Progenitor cell of endocrine pancreas (in vitro differentiated cells): ENCODE measurements at places on chromosomes 7 and 10. TPM values are rescaled to one million over a fixed set of nuclear protein-coding genes. Genes with fewer than 3 reads are reported as not detected.

Gene SORBS1
- total RNA-seq, result 25.2 and 30.7 TPM in 2 replicates

GRCh38 chr10:28993861-28994260 is 295.0 kb upstream of the LYZL1 start:
- no peak for DNase-seq
- H3K4me3 ChIP-seq, result no peak overlapping the region
- H3K4me1 ChIP-seq, result peaks cover 14% of the 10 kb centered on the region
- H3K36me3 ChIP-seq, result peaks cover 1% of the 10 kb centered on the region
- no peak overlapping the region for H3K27ac ChIP-seq

Gene LIPK
- total RNA-seq, result not detected in 2 replicates

Gene LRRC18
- not detected in 2 replicates for total RNA-seq

DNA sequence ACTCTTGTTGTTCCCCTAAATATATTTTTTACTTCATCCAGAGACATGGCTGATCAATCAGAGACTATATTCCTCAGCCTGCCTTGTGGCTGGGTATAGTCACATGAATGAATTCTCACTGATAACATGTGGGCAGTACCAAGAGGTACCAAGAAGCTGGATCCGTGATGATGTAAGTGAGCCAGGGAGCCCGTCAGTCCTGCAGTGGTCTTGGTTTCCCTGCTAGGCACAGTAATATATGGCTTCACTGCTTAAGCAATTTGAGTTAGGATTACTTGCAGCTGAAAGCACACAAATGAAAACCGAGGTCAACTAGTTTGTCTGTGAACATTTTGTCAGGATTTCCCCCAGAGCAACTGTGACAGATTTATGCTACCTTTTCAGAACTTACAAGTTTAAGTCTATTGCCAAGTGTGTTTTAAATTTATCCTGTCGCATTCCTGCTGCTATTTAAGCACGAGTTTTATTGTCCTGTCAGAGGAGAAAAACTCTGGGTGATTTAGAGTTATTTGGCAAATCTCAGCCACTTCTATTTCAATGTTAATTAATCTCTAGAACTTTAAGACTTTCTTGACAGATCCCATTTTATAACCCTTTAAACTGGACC is 381.8 kb downstream of the PHF14 start:
- no peaks in the 10 kb centered on the region for H3K4me1 ChIP-seq
- no peak overlapping the region for H3K4me3 ChIP-seq
- no peak for DNase-seq

DNA sequence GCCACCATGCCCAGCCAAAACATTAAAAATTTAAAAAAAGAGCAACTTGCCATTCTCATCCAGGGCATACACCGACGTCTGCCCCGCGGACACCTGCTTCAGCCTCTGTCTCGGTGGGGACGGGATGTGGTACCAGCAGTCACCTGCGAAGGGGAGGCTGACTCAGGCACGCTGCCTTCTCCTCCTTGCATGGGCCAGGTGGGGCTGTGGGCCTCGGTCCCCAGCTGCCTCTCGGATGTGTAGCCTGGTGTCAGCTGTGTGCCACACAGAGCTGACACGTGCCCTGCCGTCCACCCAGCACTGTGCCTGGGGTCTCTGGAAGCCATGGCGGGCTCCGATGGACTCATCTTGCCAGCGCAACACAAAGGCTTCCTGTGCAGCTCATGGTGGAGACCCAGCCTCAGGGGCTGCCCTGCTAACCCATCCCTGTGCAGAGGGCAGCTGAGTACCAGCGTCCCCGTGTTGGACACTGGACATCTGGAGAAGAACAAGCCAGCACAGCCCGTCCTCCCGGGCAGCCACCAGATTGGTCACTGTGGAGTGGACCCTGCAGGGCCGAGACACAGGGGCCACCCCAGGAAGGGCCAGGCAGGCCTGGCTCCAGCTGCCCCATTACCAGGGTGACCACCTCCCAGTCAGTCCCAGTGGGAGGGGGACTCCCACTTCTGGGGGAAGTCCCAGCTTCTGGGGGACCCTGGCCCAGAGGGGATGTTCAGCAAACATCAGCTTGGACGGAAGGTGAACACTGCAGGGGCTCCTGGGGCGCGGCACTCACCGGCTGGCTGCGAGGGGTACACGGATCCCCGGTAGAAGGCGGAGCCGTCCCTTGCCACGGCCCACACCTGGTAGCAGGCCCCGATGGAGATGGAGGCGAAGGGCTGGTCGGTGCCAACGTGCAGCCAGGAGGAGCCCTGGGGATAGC is 10.6 kb downstream of the BHLHA15 start:
- no peak overlapping the region for H3K4me3 ChIP-seq
- H3K36me3 ChIP-seq, result peaks cover 16% of the 10 kb centered on the region
- DNase-seq, result no peak
- H3K4me1 ChIP-seq, result peaks cover 12% of the 10 kb centered on the region

DNA sequence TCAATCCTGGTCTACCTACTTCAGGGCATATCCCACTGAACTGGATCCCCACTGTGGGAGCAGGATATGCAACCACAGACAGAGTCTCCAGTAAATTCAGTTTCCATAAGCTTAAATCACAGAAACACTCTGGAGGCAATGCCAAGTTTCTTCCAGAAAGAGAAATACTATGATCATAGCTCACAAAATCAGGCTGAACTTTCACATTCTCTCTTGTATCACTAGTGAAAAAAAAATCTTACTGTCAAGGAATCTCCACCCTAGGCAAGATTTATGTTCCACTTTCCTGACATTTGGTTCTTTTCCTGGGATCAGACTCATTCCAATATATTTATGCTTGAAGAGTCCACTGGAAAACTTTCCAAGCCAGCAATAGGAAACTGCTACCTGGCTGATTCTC is 749.0 kb downstream of the SUGCT start:
- H3K27ac ChIP-seq, result no peak overlapping the region
- DNase-seq, result no peak
- no peaks in the 10 kb centered on the region for H3K4me1 ChIP-seq
- H3K36me3 ChIP-seq, result no peaks in the 10 kb centered on the region
- no peaks in the 10 kb centered on the region for H3K27me3 ChIP-seq
- no peak overlapping the region for H3K4me3 ChIP-seq

GRCh38 chr10:113631684-113632367 is 32.0 kb downstream of the NRAP start:
- peaks cover 24% of the 10 kb centered on the region for H3K4me1 ChIP-seq
- peak overlapping the region; percentile 8 for H3K4me3 ChIP-seq
- H3K36me3 ChIP-seq, result no peaks in the 10 kb centered on the region
- peaks cover 15% of the 10 kb centered on the region for H3K27me3 ChIP-seq
- DNase-seq, result no peak

- no peak overlapping the region for H3K4me3 ChIP-seq
- H3K4me1 ChIP-seq, result peaks cover 33% of the 10 kb centered on the region
- no peak for DNase-seq
- peak overlapping the region; percentile 98 for H3K27ac ChIP-seq
- H3K36me3 ChIP-seq, result peaks cover 48% of the 10 kb centered on the region
These were observed 27.9 kb downstream of the WIPI2 start for GRCh38 chr7:5217851-5218331.

- H3K4me3 ChIP-seq, result no peak overlapping the region
- peaks cover 6% of the 10 kb centered on the region for H3K27me3 ChIP-seq
- H3K36me3 ChIP-seq, result no peaks in the 10 kb centered on the region
- no peak for DNase-seq
- peaks cover 1% of the 10 kb centered on the region for H3K4me1 ChIP-seq
These were observed 415.1 kb upstream of the FZD8 start for GRCh38 chr10:36057180-36057579.

Gene TRIM73
- total RNA-seq, result 10.2 and 11.3 TPM in 2 replicates

DNA sequence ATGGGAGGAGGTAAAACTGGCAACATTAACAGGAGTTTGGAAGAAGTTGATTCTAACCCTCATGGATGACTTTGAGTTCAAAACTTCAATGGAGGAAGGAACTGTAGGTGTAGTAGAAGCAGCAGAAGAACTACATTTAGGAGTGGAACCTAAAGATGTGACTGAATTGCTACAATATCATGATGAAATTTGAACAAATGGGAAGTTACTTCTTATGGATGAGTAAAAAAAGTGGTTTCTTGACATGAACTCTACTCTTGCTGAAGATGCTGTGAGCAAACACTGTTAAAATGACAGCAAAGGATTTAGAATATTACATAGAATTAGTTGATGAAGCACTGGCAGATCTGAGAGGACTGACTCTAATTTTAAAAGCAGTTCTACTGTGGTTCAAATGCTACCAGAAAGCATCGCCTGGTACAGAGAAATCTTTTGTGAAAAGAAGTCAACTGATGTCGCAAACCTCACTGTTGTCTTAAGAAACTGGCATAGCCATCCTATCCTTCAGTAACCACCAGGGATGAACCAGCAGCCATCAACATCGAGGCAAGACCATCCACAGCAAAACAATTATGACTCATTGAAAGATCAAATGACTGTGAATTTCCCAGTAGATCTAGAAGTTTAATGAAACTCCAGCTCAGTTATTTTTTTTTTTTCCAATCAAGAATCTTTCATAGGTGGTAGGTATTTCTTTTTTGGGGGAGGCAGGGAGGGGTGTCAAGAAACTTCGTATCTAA is 20.8 kb downstream of the BRAF start:
- H3K27ac ChIP-seq, result no peak overlapping the region
- H3K27me3 ChIP-seq, result no peaks in the 10 kb centered on the region
- DNase-seq, result no peak
- H3K4me3 ChIP-seq, result no peak overlapping the region

GRCh38 chr7:5671046-5671445 is 110.4 kb downstream of the RNF216 start:
- no peaks in the 10 kb centered on the region for H3K27me3 ChIP-seq
- peaks cover 4% of the 10 kb centered on the region for H3K36me3 ChIP-seq
- peaks cover 4% of the 10 kb centered on the region for H3K4me1 ChIP-seq
- no peak overlapping the region for H3K27ac ChIP-seq

Gene UTF1
- not detected in 2 replicates for total RNA-seq

DNA sequence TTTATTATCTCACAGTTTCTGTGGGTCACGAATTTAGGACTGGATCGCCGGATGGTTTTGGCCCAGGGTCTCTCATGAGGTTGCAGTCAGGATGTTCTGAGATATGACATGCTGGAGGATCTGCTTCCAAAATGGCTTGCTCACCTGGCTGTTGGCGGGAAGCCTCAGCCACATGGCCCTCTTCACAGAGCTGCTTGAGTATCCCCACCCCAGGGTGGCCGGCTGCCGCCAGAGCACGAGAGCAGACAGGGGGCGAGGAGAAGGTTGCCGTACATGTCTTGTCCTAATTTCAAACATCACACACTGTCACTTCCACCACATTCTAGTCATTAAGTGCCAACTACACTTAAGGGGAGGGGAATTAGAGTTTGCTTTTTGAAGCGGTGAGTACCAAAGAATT is 365.8 kb downstream of the FGFR2 start:
- no peaks in the 10 kb centered on the region for H3K27me3 ChIP-seq
- DNase-seq, result no peak
- no peak overlapping the region for H3K27ac ChIP-seq
- peaks cover 2% of the 10 kb centered on the region for H3K4me1 ChIP-seq
- no peak overlapping the region for H3K4me3 ChIP-seq
- no peaks in the 10 kb centered on the region for H3K36me3 ChIP-seq

Gene RP9
- total RNA-seq, result 26.2 and 27.7 TPM in 2 replicates

GRCh38 chr10:63415640-63416244 is 50.0 kb downstream of the JMJD1C start:
- H3K27ac ChIP-seq, result no peak overlapping the region
- peaks cover 23% of the 10 kb centered on the region for H3K4me1 ChIP-seq
- DNase-seq, result no peak

Gene POLR2J3
- total RNA-seq, result 28.2 and 31.5 TPM in 2 replicates

Gene NME8
- total RNA-seq, result 0.67 and 2.7 TPM in 2 replicates

DNA sequence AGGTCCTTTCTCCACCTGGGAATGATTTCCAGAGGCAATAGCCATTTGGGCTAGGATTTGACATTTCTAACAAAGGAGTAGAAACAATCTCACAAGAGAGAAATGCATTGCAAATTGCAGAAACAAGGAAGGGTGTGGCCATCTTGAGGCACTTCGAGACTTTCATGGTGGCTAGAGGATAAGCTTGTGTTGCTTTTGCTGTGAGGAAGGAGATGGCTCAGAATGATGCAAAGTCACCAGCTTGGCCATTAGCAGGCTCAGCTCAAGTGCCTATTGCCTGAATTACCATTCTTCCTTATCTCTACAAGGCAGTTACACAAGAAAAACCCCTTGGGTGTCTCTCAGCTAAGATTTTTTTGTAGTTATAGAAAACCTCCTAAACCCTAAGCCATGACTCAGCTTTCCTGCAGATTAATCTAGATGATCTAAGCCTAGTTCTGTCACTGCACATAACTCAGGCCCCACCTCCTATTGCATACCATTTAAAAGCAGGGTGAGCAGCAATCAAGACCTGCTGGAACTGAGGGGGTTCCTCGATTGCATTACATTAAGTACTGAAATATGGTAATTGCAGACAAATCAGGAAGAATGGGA is 683.1 kb downstream of the NRG3 start:
- no peak for DNase-seq
- H3K4me3 ChIP-seq, result no peak overlapping the region
- H3K27ac ChIP-seq, result no peak overlapping the region

Gene MMRN2
- total RNA-seq, result 1.5 and 1.6 TPM in 2 replicates

Gene DGKB
- total RNA-seq, result 0.74 and 1.0 TPM in 2 replicates

Gene FGFR2
- total RNA-seq, result 146 and 149 TPM in 2 replicates

DNA sequence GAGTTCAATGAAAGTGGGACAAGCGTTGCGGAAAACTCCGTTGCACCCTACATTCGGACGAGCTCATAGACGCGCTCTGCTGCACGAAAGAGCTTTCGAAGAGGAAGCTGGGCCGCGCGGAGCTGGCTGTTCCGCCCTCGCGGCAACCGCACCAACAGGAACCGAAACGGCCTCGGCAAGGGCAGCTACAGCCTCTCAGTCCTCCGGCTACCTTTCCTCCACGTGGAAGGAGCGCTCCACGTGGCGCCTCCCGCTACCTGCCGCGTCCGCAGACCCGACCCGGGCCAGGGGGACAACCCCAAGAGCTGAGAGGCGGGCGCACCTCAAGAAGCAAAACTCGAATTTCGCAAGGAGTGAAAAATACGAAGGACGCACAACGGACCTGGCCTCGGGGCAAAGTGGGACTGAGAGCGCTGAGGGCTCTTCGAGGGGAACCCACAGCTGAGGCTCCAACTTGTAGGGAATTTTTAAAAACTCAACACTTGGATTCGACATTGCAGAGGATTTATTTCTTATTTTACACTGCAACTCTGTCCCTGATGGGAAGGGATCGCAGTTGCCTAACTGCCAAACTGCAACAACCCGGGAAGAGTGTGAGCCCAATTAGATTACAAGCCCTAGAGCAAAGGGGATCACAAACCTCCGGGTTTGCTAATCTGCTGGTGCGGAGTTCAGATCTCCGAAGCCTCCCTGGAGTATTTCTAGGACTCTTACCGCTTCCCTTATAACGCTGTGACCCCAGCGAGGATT is 1.4 kb downstream of the HPSE2 start:
- peaks cover 97% of the 10 kb centered on the region for H3K27me3 ChIP-seq
- DNase-seq, result peak; percentile 20
- peak overlapping the region; percentile 45 for H3K4me3 ChIP-seq

- H3K4me3 ChIP-seq, result no peak overlapping the region
- H3K4me1 ChIP-seq, result peaks cover 3% of the 10 kb centered on the region
- no peak overlapping the region for H3K27ac ChIP-seq
- no peak for DNase-seq
- H3K36me3 ChIP-seq, result no peaks in the 10 kb centered on the region
- H3K27me3 ChIP-seq, result no peaks in the 10 kb centered on the region
These were observed 108.1 kb upstream of the IGFBP3 start for GRCh38 chr7:46029111-46029704.

GRCh38 chr10:102917962-102918816 is at the start of gene CNNM2:
TSS of gene CNNM2 (plus strand) at chr10:102918294. CDS start at chr10:102918481, 187 bp downstream.
- H3K36me3 ChIP-seq, result peaks cover 1% of the 10 kb centered on the region
- H3K27me3 ChIP-seq, result peaks cover 21% of the 10 kb centered on the region
- peak within 1 kb of the TSS; percentile 98 for H3K27ac ChIP-seq
- H3K4me1 ChIP-seq, result peaks cover 27% of the 10 kb centered on the region
- peak within 1 kb of the TSS; percentile 94 for H3K4me3 ChIP-seq

GRCh38 chr10:71520042-71520441 is 123.3 kb downstream of the CDH23 start:
- no peaks in the 10 kb centered on the region for H3K36me3 ChIP-seq
- peaks cover 3% of the 10 kb centered on the region for H3K4me1 ChIP-seq
- DNase-seq, result no peak
- no peak overlapping the region for H3K27ac ChIP-seq
- H3K4me3 ChIP-seq, result no peak overlapping the region
